ENCODE measurements at places on chromosomes 6 and 20.

- no peak for DNase-seq
Observed at GRCh38 chr20:37749620-37750403, 56.0 kb downstream of the CTNNBL1 start.

- DNase-seq = no peak
Observed at GRCh38 chr6:136306466-136306865, 16.8 kb upstream of the BCLAF1 start.

- no peak for DNase-seq
Observed at GRCh38 chr20:11249683-11250082, 575.9 kb upstream of the JAG1 start.

GRCh38 chr6:105968603-105969333 lies 117.4 kb upstream of the PRDM1 start:
- DNase-seq = no peak

DNA sequence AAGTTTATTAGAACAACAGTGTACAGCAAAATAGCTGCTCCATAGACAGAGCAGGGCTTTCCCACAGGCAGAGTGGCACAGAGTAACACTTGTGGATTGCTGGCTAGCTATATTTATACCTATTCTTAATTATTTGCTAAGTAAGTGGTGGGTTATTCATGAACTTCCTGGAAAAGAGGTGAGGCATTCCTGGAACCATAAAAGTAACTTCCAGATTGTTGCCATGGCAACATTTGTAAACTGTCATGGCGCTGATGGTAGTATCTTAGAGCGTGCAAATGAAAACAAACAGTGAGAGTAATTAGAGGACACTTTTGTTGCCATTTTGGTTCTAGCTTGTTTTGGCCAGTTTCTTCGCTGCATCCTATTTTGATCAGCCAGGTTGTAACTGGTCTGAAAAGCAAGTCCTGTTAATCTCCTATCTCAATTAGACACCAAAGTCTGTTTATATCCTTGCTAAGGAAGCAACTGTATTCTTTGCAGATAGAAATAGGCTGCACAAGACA lies 23.9 kb downstream of the DEFB114 start:
- no peak for DNase-seq

DNA sequence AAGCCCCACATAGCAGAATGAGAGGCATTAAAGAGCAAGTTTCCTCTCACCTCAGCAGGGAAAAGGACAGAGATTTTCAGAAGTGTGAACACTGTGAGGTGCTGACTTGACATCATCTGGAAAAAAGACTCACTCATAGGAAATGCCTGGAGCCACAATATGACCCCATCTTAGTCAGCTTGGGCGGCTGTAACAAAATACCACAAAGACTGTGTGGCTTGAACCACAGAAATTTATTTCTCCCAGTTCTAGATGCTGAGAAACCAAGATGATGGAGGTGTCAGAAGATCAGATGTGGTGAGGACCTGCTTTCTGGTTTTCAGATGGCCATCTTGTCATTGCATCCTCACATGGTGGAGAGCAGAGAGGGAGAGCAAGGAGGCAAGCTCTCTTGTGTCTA lies 253.1 kb downstream of the ADGB start:
- no peak for DNase-seq

DNA sequence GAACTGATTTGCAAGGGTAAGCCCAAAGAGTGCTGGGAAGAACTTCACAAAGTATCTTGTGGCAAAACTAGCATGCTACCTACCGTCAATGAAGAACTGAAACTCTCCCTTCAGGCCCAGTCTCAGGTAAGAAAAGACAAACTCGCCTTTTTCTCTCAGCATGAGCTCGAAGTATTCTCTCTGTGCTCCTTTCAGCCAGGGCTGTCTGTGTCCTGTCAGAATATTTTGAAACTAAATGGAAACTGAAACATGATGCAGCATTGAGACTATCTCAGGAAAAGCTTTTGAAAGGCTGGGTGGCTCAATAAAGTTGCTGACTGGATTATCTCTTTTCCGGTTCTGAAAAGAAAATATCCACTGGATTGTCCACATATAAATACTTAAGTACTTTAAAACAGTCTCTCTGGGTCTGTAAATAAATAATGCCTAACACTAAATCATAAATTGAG lies 696 bp downstream of the CALHM5 start:
- no peak for DNase-seq

DNA sequence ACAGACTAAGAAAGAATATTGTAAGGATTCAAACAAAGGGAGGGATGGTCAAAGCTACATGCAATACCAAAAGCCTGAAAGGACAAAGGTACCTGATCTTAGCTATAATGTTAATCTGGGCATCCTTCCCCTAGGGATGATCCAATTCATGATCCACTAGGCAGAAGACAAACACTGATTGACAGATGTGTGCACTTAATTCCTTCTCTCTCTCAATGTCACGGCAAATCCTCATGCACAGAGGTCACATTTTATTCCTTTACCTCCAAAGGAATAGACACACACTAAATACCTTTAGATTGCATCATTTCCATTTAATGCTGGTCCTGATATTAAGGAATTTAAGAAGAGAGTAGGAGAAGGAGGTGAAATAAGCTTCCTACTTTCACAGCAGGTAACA lies 73.4 kb downstream of the ZNF133 start:
- no peak for DNase-seq

DNA sequence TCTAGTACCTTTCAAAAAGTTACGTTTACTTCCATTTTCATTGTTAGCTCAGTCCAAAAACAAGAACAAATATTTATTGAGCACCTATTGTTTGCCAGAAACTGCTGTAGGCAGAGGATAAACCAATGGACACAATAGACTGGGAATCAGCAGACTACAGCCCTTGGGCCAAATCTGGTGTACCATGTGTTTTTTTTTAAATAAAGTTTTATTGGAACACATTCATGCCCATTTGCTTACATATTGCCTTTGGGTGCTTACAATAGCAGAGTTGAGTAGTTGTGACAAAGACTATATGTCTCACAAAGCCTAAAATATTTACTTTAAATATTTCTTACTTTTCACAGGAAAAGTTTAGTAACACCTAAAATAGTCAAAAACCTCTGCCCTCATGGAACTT lies 216.1 kb downstream of the COL9A1 start:
- no peak for DNase-seq

DNA sequence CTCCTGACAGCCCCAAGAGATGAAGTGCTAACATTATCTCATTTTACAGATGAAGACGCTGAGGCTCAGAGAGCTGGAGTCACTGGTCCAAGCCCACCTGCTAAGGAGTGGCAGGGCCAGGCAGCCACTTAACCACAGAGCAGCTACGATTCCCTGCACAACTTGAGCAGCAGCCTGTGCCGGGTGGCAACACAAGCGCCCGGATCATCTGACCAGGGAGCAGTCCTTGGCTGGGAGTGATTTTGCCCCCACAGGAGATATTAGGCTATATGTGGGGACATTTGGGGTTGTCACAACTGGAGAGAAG lies 93.2 kb upstream of the PTPN1 start:
- DNase-seq = no peak

- DNase-seq = no peak
Observed at GRCh38 chr6:132220800-132221199, 180.5 kb downstream of the MOXD1 start.

GRCh38 chr6:90459225-90459758 lies 127.6 kb downstream of the MAP3K7 start:
- DNase-seq = no peak

- DNase-seq = no peak
Observed at GRCh38 chr6:17957086-17957485, 30.3 kb downstream of the KIF13A start.

GRCh38 chr20:18514127-18514526 lies 6.4 kb downstream of the SEC23B start:
- no peak for DNase-seq

DNA sequence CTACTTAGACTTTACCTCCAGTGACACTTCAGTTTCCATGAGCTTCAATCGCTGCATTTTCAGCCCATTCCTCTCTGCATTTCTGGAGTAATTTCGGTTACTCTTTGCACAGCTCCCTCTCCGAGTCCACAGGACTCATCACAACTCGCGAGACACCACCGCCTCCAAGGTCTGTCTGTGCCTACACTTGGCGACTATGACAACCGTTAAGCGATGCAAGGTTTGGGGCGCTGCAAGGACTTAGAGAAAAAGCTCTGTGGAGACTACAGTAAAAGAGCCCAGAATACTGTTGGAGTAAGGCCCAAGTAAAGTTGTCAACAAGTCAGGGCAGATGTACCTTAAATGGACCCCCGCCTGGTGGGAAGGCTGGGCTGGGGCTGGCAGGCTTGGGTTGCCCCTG lies 95.7 kb upstream of the RPS6KA2 start:
- no peak for DNase-seq

DNA sequence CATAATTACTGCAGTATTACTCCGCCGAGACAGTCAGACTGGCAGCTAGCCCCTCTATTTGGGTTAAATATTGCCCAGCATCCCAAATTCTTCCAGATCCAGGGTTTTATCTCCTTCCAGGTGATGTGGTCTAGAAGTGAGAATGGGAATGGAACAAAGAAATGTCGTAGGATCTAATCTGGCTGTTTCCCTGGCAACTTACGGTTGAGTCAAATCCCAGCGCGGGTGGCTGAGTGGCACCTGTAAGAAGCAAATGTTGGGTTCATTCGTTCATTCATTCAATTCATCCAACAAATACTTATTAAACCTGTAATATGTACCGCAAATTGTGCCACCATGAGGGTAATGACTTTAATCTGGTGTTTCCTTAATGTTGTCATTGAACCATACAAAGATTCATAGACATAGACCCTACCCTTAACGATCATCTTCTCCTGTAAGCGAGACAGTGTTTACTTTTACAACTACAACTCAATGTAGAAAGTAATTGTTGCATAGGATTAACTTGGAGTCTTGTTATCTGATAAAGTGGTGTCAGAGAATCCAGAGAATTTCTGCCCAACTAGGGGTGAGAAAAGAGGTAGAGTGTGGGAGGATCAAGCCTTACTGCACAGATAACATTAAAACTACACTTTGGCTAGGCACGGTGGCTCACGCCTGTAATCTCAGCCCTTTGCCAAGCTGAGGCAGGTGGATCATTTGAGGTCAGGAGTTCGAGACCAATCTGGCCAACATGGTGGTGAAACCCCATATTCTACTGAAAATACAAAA lies 91.3 kb upstream of the ADGRF1 start:
- DNase-seq = no peak

GRCh38 chr20:21063276-21063675 lies 42.9 kb downstream of the LINC00237 start:
- DNase-seq = no peak

DNA sequence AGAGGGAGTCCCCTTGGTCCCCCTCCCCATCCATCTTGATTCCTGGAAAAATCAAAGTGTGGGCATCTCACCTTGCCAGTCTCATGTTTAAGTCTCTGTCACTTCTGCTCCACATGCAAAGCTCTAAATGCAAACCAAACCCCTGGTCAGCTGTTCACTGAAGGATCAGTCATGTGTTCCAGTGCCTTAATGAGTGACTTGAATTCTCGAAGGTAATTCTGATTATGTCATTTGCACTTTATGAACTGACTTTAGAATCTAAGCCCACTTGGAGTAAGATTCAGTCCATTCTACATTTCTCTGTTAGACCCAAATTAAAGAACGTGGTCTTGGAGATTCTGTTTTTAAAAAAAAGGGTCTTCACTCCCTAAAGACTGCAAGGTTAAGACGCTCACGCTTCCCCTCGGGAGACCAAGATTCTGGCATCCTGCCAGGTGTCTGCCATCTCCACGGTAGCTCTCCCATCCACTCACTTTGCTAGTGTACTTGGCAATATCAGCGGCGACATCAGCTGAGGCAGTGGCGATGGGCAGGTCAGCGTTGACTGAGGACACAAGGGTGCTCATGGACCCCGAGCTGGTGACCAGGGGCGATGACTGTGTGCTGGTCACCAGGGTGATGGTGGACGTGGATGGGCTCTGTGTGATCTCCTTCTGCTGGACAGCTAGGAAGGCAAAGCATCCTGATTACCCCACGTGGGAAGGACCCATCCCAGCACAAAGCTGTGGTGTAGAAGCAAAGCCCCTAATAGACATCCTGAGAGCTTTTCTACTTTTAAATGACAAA lies 120.5 kb downstream of the ZMYND8 start:
- no peak for DNase-seq

DNA sequence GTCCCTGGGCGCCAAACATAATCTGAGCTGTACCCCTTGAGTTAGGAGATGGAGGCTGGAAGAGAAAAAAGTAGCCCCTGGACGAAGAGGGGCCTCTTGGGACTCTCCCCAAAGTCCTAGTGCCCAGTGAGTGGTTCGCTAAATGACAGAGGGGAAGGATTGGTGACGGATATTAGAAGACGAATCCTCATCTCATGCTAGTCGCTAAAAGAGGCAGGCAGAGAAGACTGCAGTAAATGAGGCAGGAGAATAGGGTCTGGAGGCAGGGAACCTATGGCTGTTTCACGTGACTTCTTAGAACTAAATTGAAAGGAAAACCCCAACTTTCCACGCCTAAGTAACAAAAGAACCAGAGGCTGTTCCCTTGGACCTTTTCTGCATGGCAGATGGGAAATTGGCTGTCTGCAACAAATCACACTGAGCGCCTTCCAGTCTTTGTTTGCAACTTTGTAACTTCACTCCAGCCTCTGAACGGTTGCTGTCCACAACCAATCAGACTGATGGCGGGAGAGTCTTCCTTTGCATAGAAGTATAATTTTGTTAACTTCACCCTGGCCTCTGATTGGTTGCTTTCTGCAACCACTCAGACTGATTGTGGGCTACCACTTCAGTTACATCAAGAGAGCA lies 731 bp upstream of the RBL1 start:
- no peak for DNase-seq

DNA sequence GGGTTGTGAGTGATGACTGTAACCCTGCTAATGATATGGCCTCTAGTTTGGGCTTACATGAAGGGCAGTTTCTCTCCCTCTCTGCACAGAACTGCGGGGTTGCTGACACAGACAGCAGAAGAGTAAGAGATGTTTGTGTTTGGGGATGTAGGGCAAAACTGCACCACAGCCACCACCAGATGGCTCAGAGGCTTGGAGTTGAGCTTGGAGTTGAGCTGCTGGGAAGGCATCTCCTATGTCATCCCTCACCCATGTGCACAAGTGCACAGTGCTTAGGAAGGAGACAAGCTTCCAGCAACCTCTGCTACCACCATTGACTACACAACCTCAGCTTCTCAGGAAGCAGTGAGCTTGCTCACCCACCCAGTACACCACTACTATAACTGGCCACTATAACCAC lies 303.9 kb upstream of the DEFB112 start:
- no peak for DNase-seq

DNA sequence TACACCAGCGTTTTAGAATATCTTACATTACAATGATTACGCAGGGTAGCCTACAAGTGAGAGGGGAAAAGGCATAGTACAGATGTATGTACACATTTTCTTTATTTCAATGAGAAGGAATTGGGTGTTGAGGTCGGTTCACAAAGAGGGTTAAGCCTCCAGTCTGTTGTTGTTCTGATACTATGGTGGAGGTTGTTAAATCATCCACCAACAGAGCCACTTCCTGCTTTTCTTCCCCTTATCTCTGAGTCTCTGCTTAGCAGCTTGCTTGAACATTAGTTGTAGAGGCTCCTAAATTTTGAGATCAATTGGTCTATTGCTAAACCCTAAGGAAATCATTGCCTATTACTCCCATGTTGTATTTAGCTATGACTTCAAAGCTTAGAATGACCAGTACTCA lies 7.3 kb downstream of the RGS17 start:
- no peak for DNase-seq
